CD4-positive, alpha-beta T cell treated with Interferon gamma for 1 hour (primary cell): ENCODE measurements at places on chromosomes 1 and 21.
A peak's percentile ranks its signal among the peaks of the same experiment; 100 is the strongest.

- DNase-seq, result no peak
Observed at GRCh38 chr21:37074197-37074510, 1.1 kb downstream of the TTC3 start.

GRCh38 chr1:167756730-167757405, 35.1 kb downstream of the MPZL1 start:
- DNase-seq, result no peak

- no peak for DNase-seq
Observed at GRCh38 chr1:65942476-65942875, 149.8 kb downstream of the PDE4B start.

DNA sequence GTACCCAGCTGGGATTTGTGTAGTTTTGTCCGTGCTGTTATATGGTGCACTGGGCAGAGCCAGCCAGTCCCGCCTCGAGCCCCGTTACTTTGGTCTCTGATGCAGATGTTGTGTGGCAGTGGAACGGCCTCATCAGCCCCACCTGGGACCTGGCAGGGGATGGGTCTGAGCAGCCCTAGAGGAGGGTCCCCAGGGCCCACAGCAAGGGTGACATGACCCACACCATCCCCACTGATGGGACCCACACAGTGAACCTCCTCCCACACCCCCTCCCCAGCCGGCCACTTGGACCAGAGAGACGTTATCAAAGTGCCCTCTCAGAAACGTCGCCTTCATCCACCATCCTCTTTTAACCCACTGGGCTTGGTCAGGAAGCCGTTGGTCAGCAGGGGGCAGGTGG, 42.0 kb upstream of the PCBP3 start:
- no peak for DNase-seq

- DNase-seq, result no peak
Observed at GRCh38 chr1:212655668-212656440, 43.8 kb downstream of the BATF3 start.

- no peak for DNase-seq
Observed at GRCh38 chr1:157504646-157505045, 47.7 kb downstream of the FCRL5 start.

DNA sequence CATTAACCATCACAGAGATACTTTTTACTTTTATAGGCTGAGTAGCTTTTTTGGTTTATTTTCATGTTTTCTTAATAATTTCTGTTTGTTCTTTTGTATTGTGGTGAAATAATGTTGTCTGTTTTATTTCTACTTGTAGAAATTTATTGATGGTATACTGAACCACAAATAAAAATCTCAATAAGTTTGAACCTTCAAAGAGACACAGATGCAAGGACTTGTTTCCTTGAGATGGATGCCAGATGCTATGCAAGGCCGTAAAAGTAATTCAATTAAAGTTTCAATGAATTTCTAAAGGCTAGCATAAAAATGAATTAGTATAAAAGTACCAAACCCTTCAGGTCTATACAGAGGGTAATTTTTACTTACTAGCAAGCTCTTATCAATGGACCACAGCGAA, 873.5 kb downstream of the TTLL7 start:
- DNase-seq, result no peak

DNA sequence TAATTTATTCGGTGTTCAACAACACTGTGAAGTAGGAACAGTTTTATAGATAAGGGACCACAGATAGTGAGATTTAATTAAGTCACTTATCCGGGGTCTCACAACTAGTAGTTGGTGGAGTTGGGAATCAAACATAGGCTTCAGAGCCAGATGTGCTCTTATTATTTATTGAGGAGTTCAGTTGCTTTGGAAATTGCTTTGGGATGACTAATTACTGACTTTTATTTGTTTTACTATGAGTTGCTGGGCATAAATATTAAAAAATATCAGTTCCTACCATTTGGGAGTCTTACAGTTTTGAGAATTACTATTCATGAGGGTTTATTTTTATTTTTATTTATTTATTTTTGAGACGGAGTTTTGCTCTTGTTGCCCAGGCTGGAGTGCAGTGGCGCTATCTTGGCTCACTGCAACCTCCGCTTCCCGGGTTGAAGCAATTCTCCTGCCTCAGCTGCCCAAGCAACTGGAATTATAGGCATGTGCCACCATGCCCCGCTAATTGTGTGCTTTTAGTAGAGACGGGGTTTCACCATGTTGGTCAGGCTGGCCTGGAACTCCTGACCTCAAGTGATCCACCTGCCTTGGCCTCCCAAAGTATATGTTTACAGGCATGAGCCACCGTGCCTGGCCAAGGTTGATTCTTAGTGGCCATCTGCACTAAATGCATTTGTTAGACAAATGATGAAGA, 27.7 kb downstream of the THRAP3 start:
- no peak for DNase-seq

DNA sequence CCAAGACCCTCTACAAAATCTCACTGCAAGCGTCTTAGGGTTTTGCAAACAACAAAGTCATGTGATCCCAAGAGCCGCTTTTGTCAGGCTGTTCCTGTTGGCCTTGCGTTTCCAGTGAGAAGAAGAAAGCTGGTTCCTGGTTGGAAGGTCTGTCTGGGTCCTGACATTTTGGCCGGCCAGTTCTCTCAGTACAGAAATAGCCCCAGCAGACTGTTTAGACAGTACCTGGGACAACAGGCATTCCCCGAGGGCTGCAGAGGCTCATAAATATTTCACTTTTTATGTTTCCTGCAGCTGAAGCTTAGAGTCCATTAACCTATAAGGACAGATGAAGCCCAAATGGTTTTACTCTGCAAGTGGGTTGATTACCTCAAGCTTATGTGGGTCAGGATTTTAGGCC, 8.6 kb downstream of the GPR137B start:
- DNase-seq, result no peak

DNA sequence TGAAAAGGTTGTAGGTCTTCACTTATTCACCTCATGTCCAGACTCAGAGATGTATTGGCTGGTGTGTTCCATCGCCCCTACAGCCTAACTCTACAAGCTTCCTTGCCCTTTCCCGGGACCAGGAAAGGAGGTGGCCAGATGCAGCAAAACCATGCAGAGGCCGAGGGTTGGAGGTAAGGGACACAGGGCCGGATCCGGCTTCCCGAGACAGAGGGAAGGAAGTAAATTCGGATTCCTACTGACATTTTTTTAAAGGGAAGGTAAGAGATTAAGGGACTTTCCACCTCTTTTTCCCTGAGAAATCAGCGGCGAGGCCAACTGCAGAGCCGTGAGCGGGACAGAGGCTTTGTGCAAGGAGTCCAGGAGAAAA, 12.7 kb downstream of the EPHA10 start:
- no peak for DNase-seq

- no peak for DNase-seq
Observed at GRCh38 chr1:42962641-42963377, 4.1 kb upstream of the SLC2A1 start.

GRCh38 chr1:214002472-214002871, 14.7 kb downstream of the PROX1 start:
- no peak for DNase-seq

GRCh38 chr21:10272216-10272615, 249.2 kb upstream of the TPTE start:
- no peak for DNase-seq

DNA sequence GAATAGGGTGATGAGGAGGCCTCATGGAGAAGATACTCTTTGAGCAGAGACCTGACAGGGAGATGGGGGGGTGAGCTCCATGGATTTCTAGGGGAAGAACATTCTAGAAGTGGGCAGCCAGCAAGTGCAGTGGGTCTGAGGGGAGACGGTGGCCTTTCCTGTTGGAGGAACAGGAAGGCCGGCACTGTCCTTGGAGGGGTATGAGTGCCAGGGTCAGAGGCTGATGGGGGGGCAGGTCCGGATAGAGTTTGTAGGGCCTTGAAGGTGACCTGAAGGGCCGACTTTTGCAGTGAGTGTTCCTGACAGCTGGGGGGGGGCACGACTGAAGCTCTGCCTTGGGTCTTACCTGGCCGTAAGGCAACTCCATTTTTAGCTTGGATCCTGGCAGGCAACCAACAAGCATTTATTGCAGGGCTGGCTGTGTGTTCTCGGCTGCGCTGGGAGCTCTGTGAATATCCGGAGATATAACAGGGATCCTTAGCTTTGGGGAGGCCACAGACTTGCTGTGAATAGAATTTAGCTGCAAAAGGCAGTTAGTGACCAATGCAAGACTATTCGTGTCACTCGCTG, 130.6 kb downstream of the MRPS6 start:
- no peak for DNase-seq

GRCh38 chr1:239816081-239816782, 275.5 kb upstream of the FMN2 start:
- peak; percentile 13 for DNase-seq

DNA sequence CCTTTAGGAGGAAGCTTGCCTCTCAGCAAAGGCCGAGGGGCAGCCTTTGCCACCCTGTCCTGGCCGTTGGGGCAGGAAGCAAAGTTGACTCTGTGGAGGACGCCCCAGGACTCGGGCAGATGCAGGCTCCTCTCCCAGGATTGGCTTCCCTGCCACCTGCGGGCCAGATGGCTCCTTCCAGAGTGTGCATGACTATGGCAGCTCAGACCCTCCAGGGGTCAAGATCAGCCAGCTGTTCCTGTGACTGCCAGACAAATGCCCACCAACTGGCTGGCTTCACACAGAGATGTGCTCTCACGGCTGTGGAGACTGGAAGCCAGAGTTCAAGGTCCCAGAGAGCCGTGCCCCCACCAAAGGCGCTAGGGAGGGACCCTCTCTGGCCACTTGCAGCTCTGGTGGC, 87.0 kb upstream of the VAMP3 start:
- DNase-seq, result no peak

DNA sequence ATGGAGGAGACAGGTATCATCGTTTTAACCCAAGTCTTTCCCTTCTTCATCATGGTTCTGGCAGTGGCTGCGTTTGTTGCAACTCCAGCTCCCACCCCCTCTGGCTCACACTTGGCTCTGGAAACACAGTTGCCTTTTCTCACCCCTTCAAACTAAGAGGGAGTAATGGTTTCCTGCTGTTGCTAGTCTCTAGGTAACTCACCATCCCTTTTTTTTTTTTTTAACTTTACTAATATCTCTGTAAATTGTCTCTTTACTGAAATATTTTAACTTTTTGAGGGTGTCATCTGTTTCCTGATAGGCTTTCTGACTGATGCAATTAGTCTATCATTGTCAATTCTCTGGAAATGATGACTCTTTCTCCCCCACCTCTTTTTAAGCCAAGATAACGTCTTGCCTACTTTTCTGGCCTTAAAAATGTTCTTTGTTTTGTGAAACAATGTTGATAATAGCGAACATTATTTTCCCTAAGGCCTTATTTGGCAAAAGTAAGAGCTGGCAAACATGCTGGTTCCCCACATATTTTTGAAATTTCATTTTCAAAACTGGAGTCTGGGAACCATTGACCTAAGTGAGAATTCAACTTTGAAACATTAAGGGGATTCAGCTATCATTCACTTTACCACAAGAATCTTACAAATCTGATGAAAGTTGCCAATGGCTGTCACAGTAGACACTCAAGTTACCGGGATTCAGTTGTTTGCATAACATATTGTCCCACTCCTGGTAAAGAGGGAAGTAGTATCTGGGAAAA, 85.3 kb downstream of the LEPR start:
- DNase-seq, result no peak
